ENCODE measurements at places on chromosomes 13 and 19.

- DNase-seq: no peak
Observed at GRCh38 chr19:42250666-42251531, 4.0 kb downstream of the ERF start.

- DNase-seq: no peak
Observed at GRCh38 chr13:100304229-100304628, 215.3 kb downstream of the PCCA start.

DNA sequence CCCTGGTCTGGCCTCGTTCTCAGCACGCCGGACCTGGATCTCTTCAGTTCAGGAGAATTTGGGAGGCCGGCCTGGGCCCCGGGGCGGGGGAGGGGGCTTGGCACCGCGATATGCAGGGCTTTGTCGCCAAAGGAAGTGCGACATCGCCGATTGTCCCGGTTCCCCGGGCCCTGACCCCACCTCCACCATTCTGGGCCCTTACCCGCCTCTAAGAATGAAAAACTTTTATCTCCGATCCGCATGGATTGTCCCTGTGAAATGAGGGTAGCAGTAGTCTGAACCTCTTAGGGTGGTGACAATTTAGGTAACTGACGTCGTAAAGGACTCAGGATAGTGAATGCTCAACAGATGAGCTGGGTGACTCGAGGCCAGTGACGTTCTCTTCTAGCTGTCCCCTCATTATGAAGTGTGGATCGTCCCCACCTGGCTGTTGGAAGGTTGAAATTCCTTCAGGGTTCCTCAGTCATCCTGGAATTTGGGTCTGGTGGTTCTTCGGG, 650 bp downstream of the DDA1 start:
- DNase-seq: no peak

DNA sequence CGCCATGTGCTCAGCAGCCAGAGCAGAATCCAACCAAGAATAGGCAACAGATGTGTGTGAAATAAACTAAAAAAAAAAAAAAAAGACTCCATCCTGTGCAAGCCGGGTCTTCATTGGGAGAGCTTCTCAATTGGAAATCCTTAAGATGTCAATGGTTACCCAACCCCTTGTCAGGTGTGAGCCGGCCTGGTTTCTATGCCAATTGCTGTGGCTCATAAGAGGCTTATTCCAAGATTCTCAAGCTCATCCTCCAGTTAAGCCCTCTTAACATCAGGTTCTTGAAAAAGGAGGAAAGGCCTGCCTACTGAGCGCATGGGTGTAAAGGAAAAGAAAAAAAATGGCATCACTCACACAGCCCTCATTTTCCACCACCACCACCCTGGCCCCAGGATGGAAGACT, 1084.6 kb downstream of the UQCRFS1 start:
- no peak for DNase-seq

DNA sequence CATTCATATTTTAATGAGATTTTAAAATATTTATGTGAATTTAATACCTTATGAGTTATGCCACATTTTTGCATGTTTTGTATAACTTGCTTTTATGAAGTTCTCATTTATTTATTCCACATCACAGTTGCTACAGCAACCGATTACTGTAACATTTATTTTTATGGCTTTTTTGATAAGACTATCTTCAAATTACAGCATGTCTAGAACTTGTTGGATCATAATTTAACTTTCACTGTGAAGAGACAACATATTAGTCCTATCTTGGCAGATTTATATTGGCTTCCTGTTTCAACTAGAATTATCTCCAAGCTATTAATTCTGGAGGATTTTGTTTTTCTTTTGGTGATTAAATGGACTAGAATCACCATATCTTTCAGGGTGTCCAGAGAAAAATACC, 793.7 kb upstream of the SLITRK5 start:
- peak; percentile 5 for DNase-seq

GRCh38 chr19:827710-828321, at the start of gene AZU1:
Gene AZU1, plus strand, starts transcription at chr19:827837. Its CDS starts 10 bp downstream, at chr19:827847.
- DNase-seq: no peak

DNA sequence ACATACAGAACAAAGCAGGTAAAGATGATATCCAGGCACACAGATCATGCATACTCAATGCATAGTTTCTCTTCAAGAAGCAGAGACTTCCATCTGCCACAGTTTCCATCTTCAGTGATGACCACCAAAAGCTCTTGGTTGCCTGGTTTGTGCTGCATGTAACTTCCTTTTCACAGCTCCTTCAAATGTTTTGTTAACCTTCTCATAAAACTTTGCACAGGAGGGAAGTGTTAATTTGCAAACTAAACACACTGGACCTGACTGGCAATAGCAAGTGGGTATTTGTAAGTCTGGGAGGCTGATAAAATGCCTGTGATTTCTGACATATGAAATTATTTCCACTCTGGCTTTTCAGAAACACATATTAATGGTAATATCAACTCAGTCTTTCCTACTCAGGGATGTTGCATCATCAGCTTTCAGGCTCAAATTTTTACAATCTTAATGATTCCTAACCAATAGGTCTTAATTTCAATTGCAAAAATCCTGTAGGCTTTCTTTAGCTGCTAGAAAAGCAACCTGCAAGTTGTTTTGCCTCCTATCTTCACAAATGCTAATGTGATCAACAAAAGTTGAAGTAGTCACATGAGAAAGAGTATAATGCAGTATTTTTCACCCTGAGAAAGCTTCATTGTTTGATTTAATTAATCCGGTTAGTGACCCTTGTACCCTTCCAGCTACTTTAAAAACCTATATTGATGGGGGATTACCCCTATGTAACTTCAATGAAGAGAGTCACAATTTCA, 575.6 kb downstream of the DIAPH3 start:
- DNase-seq: no peak

DNA sequence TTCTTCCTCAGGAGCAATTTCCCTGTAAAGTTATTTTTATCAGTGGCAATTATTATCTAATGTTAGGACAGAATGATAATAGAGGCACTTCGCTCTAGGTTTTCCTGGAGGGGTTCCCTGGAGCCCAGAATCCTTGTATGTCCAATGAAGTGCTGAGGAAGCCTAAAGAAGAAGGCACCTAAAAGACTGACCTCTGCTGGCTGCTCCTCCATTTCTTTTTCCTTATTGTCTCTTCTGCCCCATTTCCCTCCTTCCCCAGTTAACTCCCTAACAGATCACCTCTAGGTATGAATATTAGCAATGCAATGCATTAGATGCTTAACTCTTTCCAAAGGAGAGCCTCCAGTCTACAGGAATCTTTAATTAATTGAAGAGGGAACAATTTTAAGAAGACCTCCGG, 985.4 kb downstream of the DIAPH3 start:
- DNase-seq: no peak

GRCh38 chr13:21039097-21039800, 22.1 kb downstream of the LATS2 start:
- no peak for DNase-seq

- no peak for DNase-seq
Observed at GRCh38 chr19:5534787-5535586, 32.8 kb downstream of the TINCR start.

- no peak for DNase-seq
Observed at GRCh38 chr13:35723053-35723461, 246.6 kb upstream of the MAB21L1 start.
